ENCODE measurements at places on chromosomes 1 and 21. TPM values are rescaled to one million over a fixed set of nuclear protein-coding genes. Genes with fewer than 3 reads are reported as not detected.

GRCh38 chr1:154567386-154568156 lies at the start of gene CHRNB2:
Gene CHRNB2, plus strand, starts transcription at chr1:154567778. Its CDS starts 267 bp downstream, at chr1:154568045.
- DNase-seq = peak; percentile 79

DNA sequence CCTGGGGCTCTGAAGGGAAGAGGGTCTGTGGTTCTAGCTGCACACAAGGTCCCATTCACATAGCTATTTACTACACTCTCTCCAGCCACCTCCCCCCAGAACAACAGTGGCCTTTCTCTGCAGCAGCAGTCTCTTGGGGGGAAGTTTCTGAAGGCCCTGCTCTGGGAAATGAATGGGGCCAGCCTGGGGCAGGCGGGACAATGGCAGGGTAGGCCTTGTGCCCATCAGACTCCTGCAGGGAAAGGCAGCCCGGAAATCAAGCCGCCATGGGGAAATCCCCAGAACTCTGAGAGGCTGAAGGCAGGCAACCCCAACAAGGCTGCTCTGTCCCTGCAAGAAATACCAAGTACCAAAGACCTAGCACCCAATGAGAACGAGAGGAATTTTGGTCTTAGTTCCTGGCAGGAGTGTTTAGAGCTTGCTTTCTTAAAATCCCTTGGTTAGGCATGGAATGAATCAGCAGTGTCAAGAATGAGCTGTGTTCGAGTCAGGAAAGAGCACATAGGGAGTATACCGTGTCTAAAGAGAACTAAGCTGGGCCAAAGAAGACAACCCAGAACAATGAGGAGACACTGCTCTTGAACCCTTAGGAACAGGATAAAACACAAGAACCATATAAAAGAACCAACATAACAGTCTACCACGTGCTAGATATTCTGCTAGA lies 11.3 kb downstream of the ARHGEF11 start:
- DNase-seq = no peak

- DNase-seq = no peak
Measured at GRCh38 chr1:46689897-46690296, 18.2 kb downstream of the TEX38 start.

GRCh38 chr1:230982696-230983095 lies 3.8 kb downstream of the ARV1 start:
- no peak for DNase-seq

- no peak for DNase-seq
Measured at GRCh38 chr1:53142226-53142853, at the start of gene SLC1A7. Gene SLC1A7, minus strand, starts transcription at chr1:53142638. Its CDS starts 189 bp downstream, at chr1:53142449.

DNA sequence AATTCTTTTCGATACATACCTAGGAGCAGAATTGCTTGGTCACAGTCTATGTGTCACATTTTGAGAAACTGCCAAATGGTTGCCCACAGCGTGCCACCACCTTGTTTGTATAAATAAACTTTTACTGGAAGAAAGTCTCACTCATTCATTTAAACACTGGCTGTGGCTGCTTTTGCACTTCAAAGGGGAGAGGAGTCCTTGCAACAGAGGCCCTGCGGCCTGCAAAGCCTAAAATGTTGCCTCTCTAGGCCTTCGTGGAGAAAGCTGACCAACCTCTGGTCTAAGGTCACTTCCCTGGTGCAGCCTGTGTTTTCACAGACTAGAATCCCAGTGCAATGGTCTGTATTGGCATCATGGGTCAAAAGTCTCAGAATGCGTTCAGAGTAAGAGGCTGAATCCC lies 8.3 kb downstream of the RIPK4 start:
- DNase-seq = no peak

GRCh38 chr1:173117108-173117633 lies 66.4 kb upstream of the TNFSF18 start:
- no peak for DNase-seq

GRCh38 chr1:11891433-11892186 lies 32.9 kb upstream of the NPPB start:
- DNase-seq = no peak

- DNase-seq = no peak
Measured at GRCh38 chr1:21469581-21469980, 29.6 kb downstream of the NBPF3 start.

- peak; percentile 1 for DNase-seq
Measured at GRCh38 chr1:221263831-221264767, 384.9 kb downstream of the HLX start.

- DNase-seq = no peak
Measured at GRCh38 chr21:15875286-15875685, 145.5 kb downstream of the USP25 start.

GRCh38 chr21:36450511-36450910 lies 29.4 kb downstream of the CLDN14 start:
- DNase-seq = no peak

- no peak for DNase-seq
Measured at GRCh38 chr1:76287917-76288316, 213.4 kb downstream of the ST6GALNAC3 start.

DNA sequence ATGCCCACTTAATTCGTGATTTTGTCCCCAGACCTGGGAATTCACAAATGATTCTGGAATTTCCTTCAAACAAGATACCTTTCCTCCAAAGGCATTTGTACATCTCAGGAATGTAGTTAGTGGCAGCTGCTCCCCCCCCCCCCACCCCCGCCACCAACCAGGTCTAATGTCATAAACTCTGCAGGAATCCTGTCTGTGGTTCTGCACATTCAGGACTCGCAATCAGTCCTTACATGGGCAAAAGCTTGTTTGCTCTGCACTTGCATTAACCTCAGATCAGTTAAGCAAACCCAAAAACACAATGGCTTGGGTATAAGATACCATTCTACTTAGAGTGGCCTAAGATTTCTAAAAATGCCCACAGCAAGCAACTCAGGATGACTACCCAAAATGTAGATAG lies 143.8 kb downstream of the TGFB2 start:
- no peak for DNase-seq

- DNase-seq = no peak
Measured at GRCh38 chr1:230117694-230118093, 50.7 kb downstream of the GALNT2 start.

DNA sequence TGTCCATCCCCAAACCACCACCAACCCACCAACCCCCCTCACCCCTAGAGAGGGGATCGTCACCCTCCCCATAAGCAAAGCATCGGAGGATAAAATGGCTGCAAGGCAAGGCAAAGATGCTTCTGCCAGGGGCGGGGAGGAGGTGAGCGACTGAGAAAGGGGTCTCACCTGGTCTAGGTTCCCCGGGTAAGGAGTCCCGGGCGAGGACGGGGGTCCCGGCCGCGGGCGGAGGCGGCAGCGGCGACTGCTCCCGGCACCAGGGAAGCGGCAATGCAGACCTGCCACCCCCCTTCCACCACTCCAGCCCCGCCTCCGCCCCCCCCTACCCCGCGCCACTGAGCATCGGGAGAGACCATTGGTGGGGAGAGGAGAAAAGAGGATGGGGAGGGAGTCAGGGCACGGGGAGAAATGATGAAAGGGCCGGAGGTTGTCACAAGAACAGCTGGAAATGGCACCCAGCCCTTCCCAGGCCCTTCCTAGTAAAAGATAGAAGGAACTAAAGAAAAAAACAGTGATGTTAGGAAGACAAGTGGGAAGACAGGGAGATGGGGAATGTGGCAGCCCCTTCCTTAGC lies at the start of gene SV2A:
Gene SV2A, minus strand, starts transcription at position 274 of the 574 bp plus-strand sequence. CDS start 4,004 bp downstream, outside the sequence.
- no peak for DNase-seq

DNA sequence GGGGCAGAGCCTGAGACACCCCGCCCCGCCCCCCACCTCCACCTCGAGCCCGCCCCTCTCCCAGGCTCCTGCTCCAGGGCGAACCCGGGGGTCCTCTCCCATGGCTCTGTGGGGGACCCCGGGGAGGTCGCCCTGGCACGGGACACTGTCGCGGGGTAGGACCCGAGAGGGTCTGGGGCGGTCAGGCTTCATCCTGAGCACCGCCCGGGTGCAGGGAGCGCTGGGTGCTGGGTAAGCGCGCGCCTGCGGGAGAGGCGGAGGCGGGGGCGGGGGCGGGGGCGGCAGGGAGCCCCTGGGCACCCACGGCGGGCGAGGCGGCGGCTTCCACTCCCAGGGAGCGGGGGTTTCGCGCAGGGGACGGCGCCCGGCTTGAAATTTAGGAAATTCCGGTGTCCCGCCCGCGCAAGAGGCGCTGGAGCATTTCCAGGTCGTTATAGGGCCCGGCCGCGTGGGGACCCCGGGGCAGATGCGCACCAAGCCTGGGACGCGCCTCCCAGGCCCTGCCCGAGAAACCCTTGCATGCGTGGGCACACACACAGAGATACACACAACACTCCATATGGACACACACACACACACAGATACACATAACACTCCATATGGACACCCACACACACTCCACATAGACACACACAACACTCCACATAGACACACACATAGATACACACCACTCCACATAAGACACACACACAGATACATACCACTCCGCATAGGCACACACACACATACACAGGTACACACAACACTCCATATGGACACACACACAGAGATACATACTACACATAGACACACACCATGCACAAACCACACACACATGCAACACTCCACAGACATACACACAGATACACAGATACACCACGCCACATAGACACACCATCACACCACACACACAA lies 48.7 kb upstream of the SLC19A1 start:
- DNase-seq = peak; percentile 56

DNA sequence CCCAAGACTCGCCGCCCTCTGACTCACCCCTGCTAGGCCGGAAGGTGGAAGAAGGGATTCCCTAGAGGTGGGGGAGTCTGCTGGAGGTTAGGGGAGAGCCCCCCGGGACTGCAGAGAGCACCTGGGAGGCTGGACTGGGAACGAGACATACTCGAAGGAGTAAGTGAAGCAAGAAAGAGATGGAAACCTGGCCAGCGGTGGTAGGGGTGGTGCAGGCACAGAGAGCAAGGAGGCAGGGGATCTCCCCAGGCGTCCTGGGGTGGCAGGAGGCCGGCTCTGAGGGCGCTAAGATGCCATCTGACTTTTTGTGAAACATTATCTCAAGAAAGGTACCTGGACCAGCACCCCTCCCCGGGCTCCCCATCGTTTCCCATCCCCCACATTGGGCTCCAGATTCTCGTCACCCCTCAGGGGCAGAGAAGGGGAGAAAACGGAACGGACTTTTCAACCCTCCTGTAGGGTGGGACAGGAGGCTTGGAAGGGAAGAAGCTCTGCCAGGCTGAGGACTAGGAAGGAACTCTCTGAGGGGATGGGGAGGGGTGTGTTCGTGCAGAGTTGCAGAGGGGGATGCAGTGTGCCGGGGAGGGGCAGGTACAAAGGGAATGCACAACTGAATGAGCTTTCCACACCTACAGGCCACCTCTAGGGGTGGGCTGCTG lies 708 bp downstream of the CHRNB2 start:
- DNase-seq = no peak

- no peak for DNase-seq
Measured at GRCh38 chr1:5508669-5509330, 483.4 kb downstream of the NPHP4 start.

DNA sequence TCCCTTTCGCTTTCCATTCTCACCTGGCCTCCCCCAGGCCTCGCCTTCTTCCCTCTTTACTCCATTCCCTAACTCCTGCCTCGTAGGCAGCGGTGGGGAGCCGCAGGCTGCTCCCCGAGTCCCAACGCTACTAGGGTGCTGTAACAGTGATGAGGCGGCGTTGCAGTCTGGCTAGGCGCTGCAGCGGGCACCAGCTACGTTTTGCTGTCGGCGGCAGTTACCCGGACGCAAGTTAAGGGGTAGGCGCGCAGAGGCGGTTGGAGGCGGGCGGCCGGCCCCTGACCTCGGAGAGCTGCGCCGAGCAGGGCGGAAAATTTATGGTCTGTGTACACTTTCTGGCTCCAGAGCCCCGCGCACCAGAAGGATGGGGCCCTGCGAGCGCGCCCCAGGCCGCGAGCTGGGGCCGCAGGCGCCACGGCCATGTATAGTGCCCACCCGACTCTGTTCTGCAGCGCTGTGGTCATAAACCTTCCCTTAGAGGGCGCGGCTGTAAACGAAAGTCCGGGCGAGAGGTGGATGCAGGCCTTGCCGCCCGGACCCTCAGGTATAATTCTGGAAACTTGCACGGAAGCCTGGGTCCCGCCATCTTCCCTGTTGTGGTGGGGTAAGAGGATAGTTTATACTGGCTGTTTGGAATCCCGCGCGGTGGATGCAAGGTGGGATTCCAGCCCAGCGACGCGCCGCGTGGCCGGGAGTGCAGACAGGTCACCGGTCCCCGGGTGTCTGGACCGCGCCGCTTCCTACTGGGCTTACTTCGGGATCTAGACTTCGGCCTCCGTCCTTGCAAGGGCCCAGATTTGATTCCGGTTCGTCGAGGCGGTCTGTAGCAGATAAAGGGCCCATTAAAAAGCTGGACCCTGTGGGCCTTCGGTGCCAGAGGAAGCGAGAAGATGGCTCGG lies 15.0 kb downstream of the HLX start:
- DNase-seq = no peak

DNA sequence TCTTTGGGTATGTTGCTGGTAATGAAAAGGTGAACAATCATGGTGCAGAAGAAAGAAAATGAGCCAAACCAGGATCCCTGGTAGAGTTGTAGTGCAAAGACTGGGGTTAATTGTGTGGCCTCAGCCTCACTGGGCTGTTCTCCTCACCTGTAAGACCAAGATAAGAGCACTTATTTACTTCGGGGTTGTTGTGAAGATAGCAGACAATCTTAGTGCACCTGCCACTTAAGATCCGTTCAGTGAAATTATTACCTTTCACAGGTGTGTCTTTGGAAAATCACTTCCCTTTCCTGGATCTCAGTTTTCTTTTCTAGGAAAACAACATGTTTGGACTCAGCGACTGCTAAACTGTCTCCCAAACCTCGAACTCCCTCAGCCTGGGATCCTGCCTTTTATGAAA lies 1.3 kb upstream of the FGGY start:
- no peak for DNase-seq

DNA sequence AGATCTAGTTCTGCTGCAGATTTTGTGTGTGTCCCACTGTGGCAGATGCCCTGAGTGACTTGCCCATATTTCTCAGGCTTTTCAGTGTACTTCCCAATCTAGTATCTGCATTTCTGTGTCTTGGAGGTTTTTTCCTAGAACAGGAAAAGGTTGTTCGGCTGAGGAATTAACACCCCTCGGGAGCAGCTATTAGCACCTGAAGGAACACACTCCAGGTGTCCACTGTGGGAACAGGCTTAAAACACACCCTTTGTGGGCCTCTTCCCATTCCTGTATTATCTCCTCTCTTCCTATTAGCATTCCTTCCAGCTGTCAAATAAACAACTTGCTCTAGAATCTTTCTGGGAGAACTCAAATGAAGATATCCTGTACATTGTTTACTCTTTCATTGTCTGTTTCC lies 178.3 kb downstream of the HMCN1 start:
- no peak for DNase-seq

GRCh38 chr1:63663301-63663700 lies 70.1 kb downstream of the PGM1 start:
- DNase-seq = no peak

- DNase-seq = no peak
Measured at GRCh38 chr1:198936371-198937083, 297.7 kb downstream of the PTPRC start.

GRCh38 chr1:234495231-234495990 lies 16.4 kb upstream of the TARBP1 start:
- DNase-seq = no peak

DNA sequence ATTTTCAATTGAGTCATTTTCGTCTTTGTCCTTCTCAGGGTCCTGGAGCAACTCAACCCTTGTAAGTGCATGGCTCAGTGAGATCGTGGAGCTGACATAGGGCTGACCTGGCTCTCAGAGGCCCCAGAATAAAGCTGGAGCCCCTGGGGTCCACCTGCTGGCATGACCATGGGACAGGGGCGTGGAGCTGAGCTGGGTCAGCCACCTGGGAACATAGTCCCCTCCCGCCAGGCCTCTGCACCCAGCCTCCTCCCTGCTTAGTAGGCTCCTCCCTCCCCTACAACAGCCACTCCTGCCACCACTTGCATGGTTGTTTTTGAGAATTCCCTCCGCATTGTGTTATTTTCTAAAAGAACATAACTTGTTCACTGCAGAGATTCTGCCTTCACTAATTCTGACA lies 3.1 kb upstream of the RIPK4 start:
- no peak for DNase-seq

The RPE65 gene
- not detected for total RNA-seq

The PRKCZ gene
- 4.1 TPM for total RNA-seq

Data from activated T-helper 1 cell treated with anti-CD3 and anti-CD28 coated beads, Interleukin-12 subunit alpha, Interleukin-12 subunit beta, Interleukin-2, Interleukin-4 antibody, amounts not matched to agents 30 ng/mL and 10 ng/mL and 1 ng/mL, durations not matched to agents 14 hours and 24 hours and 36 hours (primary cell).